AG08395 (cell line): ENCODE measurements at places on chromosomes 5 and 9.

DNA sequence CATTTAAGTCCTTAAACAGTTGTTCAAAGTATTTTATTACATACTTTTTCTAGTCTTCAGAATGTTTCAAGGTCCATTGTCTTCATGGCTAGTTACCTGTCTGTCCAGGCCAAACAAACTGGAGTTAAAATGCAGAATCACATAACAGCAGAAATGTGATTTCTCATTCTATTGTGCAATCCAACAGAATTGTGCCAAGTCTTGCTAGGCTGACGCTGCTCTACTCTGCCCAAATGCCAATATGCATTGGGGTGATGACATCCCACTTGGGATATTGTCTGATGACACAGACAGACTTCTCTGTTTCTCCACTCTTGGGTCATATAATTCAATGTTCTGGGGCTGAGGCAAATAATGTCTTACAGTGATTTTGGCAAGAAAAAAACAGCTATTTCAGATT, 5.2 kb upstream of the SLC22A5 start:
- DNase-seq = peak; percentile 80

- DNase-seq = peak; percentile 24
Measured at GRCh38 chr9:110605565-110605964, 26.0 kb upstream of the SVEP1 start.

GRCh38 chr5:129367883-129368282, 92.2 kb upstream of the ADAMTS19 start:
- DNase-seq = no peak

- DNase-seq = no peak
Measured at GRCh38 chr5:109418712-109419352, 9.1 kb upstream of the PJA2 start.

- peak; percentile 71 for DNase-seq
Measured at GRCh38 chr5:67983251-67984110, 232.1 kb upstream of the PIK3R1 start.

GRCh38 chr5:179154991-179155955, 95.1 kb downstream of the ZNF354C start:
- no peak for DNase-seq

DNA sequence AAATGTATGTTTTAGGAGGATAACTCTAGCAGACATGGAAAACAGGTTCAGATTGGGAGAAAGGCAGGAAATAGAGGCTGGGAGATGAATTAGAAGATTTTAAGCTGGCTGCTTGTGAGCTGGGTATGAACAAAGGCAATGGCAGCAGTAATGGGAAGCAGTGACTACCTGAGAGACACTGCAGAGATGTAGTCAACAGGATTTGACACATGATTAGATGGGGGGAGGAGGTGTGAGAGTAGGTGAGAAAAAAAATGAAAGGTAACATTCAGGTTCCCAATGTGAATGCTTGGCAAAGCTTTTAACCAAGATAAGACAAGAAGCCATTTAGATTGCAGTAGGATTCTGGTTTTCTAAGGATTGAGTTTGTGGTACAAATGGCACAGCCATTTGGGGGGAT, 22.8 kb upstream of the IFNE start:
- no peak for DNase-seq

DNA sequence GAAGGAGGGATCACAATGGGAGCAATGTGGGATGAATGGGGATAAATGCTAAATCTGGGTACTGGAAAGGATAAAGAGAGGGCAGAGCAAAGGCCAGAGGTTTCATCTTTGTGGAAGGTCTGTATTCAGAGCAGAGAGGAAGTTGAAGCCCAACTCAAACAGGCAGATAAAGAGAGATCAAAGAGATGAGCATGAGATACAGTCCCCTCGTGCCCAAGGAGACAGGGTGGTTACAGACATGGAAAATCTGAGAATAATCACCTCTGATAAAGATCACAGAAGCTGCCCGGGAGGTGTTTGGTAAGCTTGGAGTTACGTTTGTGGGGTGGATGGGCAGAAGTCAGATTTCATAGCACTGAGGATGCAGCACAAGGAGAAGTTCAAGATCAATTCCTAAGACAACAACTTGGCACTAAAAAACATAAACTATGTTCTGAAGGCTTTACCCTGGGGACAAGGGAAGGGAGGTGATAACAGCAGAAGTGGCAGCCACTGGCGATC, 459 bp upstream of the ERAP2 start:
- peak; percentile 9 for DNase-seq

DNA sequence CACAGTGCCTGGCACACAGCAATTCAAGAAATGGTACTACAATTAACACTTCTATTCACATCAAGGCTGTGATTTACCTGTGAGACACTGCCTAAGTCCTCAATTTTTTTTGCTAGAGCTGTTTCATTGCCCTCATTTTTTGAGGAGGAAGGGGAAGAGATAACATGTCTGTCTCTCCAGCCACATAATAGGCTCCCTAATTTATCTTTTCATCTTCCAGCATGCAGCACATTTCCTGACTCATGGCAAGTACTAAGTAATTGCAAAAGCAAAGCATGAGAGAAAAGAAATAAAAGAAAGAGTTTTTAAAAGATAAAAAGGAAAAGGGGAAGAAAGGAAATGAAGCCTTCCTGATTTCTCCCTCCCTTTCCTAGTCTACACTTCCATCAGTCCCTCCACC, 26.9 kb upstream of the RNF38 start:
- no peak for DNase-seq

DNA sequence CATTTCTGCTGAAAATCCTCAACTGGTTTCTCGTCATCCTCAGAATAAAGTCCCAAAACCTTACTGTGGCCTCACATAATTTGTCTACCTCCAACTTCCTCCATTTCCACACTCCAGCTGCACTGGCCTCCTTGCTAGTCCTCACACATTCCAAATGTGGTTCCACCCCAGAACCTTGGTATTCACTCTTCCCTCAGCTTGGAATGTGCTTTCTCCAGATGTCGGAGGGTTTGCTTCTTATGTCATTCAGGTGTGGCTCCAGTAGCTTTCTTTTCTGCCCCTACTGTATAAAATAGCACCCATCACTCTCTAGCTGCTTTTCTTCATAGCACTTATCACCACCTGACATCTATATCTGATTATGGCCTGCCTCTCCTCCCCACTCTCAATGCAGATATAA, 102.5 kb upstream of the IFNK start:
- DNase-seq = no peak

- DNase-seq = no peak
Measured at GRCh38 chr5:39947657-39948056, 522.9 kb upstream of the DAB2 start.

DNA sequence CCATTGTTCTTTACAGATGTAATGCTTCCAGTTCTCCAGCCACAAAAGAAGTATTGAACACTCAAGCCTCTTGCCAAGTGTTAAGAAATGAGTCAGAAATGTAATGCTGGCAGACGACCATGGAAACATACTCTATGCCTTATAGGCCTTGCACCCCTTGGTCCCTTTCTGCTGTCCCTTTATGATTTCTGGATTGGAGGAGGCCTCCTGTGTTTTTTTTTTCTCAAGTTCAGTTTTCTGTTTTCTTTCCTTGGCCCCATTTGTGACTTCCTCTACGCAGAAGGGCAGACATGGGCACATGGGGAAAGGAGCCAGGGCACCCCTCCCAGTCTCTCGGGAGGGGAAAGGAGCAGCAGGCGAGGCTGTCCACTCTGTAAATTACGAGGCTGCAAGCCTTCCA, 53.4 kb downstream of the SNX18 start:
- peak; percentile 27 for DNase-seq

DNA sequence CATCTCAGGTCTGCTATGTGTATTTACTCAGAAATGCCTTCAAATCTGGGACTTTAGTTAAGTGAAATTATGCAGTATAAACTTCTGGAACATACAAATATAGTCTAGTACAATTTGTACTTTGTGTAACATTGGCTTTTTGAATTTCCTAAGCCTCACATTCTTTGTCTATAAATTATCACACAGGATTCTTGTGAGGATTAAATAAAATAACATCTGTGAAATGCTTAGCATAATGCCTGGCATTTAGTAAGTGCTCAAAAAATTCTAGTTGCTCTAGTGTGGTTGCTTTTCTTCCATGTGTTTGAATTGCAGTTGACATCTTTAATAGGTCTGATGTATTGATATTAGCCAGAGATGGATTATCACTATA, 2.6 kb downstream of the HMMR start:
- no peak for DNase-seq

- no peak for DNase-seq
Measured at GRCh38 chr5:150411245-150411979, 1.3 kb downstream of the CD74 start.

- no peak for DNase-seq
Measured at GRCh38 chr5:117947121-117947520, 1041.2 kb downstream of the DTWD2 start.

- DNase-seq = no peak
Measured at GRCh38 chr5:134043793-134044792, 39.3 kb upstream of the VDAC1 start.

GRCh38 chr5:131084436-131084835, 80.6 kb downstream of the HINT1 start:
- DNase-seq = no peak

DNA sequence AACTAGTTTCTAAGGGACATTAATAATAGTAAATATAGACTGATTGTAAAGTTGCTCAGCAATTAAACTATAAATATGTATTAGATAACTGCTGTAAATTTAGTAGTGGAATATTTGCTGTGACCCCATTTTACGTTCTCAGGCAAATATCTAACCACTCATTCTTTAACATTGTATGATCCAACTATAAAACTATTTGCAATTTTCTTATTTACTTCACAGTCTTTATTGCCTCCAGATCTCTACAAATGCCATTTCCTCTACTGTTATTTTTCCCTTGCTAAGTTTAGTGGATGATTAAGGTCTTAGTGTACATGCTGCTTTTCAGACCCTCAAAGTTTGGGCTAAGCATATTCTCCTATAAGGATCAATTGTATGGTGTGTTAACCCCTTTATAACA, 526.2 kb upstream of the ST8SIA4 start:
- no peak for DNase-seq

DNA sequence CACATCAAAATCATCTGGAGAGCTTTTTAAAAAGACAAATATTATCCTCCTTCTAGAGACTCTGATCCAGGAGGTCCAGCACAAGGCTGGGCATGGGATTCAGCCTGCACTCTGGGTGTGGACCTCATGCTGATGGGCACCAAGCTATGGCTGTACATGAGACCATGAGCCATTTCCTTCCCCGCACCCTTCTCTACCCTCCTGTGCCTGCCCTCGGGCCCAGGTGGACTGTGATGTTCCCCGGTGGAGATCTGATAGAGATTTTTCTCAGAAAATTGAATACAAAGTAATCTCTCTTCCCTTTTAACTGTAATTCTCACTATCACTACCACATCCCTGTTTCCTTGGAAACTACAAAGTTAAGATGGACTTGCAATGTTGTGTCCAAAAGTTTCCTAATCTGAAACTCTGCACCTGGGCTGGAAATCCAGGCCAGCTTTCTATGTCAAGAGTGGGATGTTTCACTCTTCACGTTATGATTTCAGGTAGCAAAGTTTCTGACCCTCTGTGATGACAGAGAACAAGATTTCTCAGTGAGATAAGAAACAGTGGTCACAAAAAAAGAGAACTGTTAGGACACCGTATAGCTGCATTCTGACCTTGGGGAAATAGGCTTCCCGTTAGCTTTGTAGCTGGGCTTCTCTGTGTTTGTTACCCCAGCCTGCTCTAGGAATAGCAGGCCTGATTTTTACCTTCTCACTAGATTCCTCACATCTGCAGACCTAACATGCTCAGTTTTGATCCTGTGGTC, 11.5 kb downstream of the SFXN1 start:
- no peak for DNase-seq

DNA sequence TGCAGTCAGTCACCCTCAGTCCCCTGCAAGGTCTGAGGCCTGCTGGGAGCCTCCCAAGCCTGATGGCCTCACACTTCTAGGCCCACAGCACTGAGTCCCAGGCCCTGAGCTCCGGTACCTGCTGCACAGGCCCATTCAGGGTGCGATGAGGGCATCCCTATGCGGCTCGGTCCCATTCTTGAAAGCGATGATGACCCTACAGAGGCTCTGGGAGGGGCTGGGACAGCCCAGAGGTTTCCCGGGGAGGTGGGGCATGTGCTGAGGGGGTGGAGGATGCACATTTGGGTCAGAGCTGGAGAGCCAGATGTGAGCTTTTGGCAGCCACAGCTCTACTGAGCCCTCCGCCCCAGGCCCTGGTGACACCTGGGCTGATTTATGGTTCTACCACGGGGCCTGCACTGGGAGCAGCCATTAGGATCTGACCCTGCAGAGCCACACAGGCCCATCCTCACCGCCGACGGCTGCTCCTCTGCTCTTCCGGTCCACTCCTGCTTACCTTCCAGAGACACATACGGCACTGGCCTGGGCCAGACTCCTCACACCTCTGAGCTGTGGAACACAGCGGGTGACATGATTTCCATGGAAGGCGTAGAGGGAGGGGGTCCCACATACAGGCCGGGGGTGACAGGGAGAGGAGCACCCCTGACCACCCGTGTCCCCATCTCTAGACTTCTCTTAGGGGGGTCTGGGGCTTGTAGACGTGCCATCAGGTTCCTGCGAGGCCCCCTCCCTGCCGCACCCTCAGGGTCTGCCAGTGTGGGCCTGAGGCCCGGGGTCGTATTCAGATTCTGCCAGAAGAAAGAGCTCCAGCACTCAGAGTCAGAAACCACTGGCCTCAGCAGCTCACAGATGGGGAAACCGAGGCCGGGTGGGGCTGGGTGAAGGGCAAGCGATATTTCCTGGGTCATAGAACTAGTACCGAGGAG, 53.4 kb downstream of the COL23A1 start:
- no peak for DNase-seq

- no peak for DNase-seq
Measured at GRCh38 chr5:150146235-150146634, 9.4 kb downstream of the PDGFRB start.

DNA sequence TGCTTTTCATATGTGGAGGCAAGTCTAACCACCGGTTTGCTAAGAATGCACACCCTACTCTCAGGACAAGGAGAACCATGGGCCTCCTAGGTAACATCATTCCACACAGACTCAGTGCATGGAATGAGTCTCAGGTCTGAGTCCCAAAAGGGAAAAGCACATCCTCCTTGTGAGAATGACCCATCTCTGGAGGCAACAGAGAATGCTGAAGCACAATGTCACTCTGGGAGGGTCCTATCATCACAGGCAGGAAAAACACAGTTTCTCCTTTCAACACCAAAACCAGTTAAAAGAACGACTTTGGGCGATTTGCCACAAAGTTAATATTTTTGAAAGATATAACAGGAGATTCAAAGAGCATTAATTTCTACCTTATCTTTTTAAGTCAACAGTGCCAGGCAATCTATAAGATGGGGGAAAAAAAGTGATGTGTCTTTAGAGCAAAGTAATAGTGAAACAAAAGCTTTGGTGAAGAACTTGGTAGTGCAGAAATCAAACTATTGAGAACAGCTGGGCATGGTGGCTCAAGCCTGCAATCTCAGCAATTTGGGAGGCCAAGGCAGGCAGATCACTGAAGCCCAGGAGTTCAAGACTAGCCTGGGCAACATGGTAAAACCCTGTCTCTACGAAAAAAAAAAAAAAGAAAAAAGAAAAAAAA, 97.3 kb downstream of the OXCT1 start:
- no peak for DNase-seq

DNA sequence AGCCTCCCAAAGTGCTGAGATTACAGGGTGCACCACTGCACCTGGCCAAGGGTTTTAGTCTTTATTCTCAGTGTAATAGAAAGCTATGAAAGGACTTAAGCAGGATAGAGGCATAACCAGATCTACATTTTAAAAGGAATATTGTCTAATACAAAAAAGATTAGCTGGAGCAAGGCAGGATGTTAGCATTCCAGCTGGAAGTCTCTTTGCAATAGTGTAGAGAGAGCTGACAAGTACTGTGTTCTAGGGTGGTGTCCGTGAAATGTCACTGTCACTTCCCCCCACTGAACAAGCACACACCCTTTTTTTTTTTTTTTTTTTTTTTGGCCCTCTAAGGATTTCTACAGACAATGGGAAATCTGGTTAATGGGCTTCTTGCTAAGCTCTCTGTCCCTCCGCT, 24.2 kb upstream of the DEPDC1B start:
- no peak for DNase-seq

GRCh38 chr5:155129513-155129880, 115.9 kb downstream of the KIF4B start:
- DNase-seq = no peak
